GM06990 (cell line): ENCODE measurements at places on chromosomes 3 and 15.

DNA sequence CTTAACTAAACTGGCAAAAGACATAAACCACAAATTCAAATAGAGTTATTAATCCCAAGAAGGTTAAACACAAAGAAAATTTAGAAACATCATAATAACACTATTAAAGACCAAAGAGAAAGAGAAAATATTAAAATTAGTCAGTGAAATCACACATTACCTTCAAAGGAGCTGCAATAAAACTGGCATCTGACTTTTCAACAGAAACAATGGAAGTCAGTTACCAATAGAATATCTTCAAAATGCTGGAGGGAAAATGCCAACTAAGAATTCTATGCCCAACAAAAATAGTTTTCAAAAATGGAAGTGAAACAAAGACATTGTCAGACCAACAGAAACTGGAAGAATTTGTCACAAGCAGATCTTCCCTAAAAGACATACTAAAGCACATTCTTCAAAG lies 68.7 kb upstream of the RNF7 start:
- no peak for DNase-seq

DNA sequence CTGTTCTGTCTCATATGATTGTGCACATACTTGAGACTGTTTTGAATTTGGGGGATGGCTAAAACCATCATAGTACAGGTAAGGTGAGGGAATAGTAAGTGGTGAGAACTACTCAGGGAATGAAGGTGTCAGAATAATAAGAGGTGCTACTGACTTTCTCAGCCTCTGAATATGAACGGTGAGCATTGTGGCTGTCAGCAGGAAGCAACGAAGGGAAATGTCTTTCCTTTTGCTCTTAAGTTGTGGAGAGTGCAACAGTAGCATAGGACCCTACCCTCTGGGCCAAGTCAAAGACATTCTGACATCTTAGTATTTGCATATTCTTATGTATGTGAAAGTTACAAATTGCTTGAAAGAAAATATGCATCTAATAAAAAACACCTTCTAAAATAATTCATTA lies 5.1 kb downstream of the CCR5 start:
- no peak for DNase-seq

- no peak for DNase-seq
Measured at GRCh38 chr15:26864664-26865191, 2.1 kb upstream of the GABRA5 start.

DNA sequence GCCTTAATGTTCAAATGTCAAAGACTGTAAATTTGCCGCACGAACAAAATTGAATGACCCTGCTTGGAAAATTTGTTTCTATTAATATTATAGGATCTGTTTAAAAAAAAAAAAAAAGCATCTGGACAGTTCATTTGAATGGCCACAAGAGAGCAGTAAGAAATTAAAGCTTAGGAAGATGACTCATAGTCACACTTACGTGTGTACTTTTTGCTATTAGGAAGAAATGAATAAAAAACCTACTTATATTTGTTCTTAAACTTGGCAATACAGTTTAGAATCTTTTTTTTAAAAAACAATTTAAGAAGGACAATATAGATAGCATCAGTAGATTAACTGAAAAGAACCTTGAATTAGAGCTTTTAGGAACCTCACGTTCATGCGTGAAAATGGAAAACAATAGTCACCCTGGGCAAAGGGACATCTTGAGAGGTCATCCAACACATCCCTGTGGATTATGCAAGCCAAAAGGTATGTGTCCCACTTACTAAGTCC lies 621.8 kb downstream of the MECOM start:
- DNase-seq, result no peak

DNA sequence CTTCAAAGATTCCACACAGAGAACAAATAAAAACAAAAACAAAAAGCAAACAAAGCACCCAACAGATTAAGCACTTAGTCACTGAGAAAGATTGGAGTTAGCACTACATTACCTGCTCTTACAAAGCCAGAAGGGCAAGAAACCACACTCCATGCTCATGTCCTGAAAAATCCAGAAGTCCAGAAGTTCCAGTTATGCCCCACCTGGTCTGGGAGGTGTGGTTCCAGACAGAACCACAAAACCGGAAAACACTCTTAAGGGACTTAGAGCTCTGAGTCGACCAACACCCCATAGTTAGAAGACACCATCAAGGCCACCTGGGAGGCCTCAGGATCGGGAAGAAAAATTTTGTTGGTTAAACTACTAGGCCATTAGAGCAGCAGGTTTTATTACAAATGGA lies 88.9 kb downstream of the TNIK start:
- DNase-seq, result no peak

GRCh38 chr3:159657629-159658028 lies 331.0 kb upstream of the IL12A start:
- DNase-seq, result no peak

DNA sequence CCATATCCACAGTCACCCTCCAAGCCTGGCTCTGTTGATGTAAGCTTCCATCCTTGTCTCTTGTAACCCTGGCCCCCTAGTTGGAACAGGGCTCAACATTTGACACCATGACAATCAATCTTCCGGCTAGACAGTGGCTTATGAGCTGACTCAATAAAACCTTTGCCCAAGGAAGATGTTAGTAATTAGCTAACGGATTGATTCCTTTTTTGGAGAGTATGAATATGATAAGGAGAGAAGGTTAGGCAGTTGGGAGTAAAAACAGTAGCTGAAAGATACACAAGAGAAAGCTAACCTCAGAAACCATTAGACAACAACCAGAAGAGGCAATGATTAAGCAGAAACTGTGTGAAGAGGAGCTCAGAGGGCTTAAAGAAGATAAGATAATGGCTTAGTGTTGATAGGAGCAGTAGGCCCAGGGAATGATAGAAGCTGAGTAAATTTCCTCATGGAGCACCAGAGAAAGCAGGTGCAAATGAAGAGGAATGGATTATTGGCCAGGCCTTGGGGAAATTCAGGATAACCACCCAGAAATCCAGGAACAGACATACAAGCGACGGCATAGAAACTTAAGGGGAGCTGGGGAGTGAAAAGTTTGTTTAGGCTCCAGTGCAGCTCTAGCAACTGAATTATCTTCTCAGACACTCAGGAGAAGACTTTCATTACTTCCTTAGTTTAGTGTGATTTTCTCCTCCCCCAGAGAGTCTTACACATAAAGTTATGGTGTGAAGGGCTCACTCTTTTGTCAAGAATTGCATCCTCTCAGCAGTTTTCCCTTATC lies 7.8 kb upstream of the RFX7 start:
- no peak for DNase-seq

GRCh38 chr15:31510057-31510456 lies 183.4 kb downstream of the KLF13 start:
- no peak for DNase-seq

GRCh38 chr3:31988271-31988670 lies 6.7 kb downstream of the ZNF860 start:
- no peak for DNase-seq

GRCh38 chr3:62785384-62785783 lies 89.8 kb downstream of the CADPS start:
- no peak for DNase-seq

GRCh38 chr3:123951522-123952447 lies 9.2 kb downstream of the CCDC14 start:
- DNase-seq, result no peak

DNA sequence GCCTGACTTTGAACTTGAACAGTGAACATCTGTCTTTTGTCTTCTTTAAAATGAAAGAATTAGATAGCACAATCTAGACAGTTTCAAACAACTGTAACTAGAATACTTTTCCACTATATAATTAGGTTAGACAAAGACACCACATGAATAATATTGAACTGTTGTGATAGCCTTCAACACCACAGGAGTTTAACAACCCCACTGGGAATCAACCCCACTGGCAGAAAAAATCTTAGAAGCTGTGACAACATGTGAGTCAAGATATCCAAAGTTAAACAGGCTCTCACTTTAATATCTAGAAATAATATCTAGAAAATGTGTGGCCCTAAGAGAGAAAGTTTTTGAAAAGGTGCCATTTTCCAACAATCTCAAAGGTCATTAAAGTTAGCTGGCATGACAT lies 64.4 kb upstream of the PRICKLE2 start:
- no peak for DNase-seq

DNA sequence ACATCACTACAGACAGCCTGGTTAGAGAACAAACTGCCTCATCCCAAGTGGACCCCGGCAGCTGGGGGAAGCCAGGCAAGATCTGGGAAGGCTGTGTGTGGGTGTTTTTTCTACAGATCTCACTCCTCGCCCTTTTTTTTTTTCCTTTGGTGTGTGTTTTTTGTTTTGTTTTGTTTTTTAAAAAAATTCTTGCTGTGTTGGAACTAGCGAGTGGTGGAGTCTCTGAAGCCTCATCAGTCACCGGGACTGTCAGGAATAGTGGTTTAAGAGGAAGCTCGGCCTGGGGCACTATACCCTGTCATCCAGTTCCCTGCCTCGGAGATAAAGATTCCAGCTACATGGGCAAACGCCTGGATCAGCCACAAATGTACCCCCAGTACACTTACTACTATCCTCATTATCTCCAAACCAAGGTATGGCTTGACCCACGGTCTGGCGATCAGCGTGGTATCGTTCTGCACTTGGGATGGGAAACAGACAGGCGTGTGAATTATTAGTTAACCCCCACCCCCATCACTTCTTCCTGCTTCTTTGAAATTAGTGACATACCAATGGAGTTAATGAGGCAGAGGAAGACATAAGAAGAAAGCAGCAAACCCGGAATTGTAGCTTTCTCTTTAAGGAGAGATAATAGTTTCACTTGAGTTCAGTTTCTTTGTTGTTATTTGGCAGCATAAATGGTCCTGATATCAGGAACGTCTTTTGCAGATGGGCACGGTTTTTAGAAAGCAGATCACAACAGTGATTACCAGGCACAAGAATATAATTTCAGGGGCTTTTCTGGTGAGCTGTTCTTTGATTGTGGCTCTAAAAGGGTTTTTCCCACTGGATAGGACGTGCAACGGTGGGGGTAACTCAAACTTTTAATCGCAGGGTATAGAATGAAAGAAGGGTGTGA lies 722 bp downstream of the RBMS3 start:
- DNase-seq, result peak; percentile 31

DNA sequence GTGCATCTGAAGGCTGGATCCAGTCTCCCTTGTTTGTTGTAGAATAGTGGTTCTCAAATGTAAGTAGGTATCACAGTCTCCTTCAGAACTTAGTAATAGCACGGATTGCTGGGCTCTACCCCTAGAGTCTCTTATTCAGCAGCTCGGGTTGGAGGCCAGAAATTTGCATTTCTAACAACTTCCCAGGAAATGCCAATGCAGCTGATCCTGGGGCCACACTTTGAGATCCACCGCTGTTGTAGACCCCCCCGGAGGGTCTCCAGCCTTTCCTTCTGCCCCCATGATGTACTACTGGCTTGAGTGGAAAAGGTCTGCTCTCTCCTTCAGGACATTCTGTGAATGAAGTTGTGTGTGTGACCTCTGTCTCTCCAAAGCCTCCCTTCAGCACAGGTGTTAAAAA lies 153.8 kb upstream of the CTNNB1 start:
- DNase-seq, result no peak

DNA sequence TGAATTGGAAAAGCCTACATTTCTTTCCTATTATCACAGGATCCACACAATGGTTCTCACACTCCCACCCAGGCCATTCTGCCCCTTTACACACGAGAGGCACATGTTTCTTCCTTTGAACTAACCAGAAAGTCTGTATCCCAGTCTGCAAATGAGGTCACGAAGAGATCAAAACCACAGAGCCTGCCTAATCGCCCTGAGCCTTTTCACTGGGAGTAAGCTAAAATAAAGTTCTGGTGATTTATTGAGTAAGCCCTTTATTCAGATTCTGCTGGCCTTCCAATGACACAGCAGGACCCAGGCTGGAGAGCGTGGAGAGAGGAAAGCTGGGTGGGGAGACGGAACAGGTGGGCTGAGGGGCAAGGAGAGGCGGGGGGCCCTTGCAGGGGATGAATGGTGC lies 78.7 kb downstream of the ATP1B3 start:
- DNase-seq, result no peak

GRCh38 chr15:82852941-82853561 lies 43.6 kb downstream of the WHAMM start:
- DNase-seq, result no peak

GRCh38 chr3:187210545-187211327 lies 13.4 kb downstream of the RTP1 start:
- DNase-seq, result no peak

DNA sequence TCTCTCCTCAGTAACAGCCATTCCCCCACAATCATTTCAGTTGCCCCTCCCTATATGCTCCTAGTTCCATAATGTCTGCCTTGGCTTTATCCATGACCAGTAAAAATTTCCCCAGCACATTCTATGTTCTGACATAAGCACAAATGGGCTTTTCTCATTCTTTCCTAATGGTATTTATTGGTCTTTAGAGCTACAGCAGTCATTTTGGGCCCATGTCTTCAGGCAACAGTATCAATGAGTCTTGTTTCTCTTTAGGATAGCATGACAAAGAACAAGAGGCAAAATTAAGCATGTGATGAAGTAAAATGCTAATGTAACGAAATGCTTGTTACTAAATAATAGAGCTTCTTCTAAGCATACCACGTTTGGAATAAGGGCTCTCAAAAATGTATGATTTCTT lies 8.2 kb downstream of the DPP8 start:
- DNase-seq, result no peak

DNA sequence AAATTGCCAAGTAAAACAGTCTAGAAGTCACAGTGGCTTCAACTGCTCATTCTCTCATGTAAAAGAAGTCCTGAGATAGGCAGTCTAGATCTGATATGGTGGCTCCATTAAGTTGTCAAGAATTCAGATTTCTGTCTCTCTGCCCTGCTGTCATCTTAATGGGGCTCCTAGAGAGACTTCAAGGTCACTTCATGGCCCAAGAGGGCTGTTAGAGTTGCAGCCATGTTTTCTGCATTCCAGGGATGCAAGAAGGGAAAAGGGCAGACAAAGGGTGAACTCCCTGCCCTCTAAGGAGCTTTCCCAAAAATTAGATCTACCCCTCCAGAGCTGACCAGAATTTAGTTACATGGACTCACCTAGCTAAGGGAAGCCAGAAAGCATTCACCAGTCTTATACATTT lies 23.1 kb downstream of the ABHD2 start:
- no peak for DNase-seq

GRCh38 chr15:38354315-38354929 lies 99.5 kb upstream of the FAM98B start:
- peak; percentile 21 for DNase-seq

- DNase-seq, result no peak
Measured at GRCh38 chr3:21042184-21042583, 708.8 kb downstream of the ZNF385D start.

GRCh38 chr3:121629601-121630000 lies 31.1 kb downstream of the HCLS1 start:
- DNase-seq, result no peak

DNA sequence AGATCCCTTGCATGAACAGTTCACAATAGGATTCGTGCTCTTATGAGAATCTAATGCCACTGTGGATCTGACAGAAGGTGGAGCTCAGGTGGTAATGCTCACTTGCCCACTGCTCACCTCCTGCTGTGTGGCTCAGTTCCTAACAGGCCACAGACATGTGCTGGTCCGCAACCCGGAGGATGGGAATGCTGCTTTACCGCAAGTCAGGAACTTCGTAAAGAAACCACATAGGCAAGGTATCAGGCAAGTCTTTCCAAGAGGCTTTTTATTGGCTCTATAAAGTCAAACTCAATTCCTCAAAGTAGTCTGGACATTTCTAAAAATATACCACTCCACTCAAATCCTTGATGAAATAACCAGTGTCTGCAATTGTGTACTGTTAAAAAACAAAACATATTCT lies 56.1 kb downstream of the OSTN start:
- DNase-seq, result no peak

- no peak for DNase-seq
Measured at GRCh38 chr3:29070959-29071634, 209.8 kb upstream of the RBMS3 start.
